ENCODE measurements at places on chromosomes 7 and 10.

DNA sequence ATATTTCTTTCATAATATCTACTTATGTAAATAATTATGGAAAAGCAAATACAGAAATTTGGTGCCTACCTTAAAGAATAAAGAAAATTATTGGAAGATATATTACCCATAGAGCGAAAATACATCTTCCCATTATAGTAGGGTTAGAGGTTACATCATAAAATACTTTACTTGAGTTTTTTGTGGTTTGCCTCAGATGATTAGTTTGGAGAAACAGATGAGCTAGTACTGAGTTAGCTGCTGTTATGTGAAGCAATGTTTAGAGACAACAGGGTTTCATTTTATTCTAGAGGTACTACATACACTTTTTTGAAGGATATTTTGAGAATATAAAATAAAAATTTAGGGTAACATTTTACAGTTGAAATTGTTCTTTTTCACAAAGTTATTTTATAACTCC is 2.9 kb upstream of the MLLT10 start:
- DNase-seq = no peak

- DNase-seq = peak; percentile 44
Measured at GRCh38 chr10:101441541-101442455, 87.8 kb downstream of the BTRC start.

GRCh38 chr10:115706488-115707076 is 566.4 kb downstream of the GFRA1 start:
- peak; percentile 39 for DNase-seq

DNA sequence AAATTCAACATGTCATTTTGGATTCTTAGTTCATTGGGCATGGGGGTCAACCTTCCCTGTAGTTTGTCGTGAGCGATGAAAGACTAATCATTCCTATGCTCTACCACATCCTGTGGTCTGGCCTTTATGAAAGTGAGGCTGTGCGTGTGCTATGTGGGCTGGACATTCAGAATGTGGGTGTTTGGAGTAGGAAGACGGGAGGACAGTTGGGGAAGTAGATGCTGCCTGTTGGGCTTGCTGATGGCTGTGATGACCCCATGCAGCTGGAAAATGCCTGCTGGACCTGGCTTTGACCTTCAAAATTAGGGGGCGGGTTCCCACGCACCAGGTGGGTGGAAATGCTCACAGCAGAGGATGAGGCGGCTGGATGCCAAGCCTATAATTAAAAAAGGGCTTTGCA is 90.9 kb upstream of the MKI67 start:
- no peak for DNase-seq

- no peak for DNase-seq
Measured at GRCh38 chr7:745431-746154, 18.5 kb upstream of the PRKAR1B start.

- DNase-seq = peak; percentile 62
Measured at GRCh38 chr10:101829561-101830315, 11.5 kb upstream of the OGA start.

DNA sequence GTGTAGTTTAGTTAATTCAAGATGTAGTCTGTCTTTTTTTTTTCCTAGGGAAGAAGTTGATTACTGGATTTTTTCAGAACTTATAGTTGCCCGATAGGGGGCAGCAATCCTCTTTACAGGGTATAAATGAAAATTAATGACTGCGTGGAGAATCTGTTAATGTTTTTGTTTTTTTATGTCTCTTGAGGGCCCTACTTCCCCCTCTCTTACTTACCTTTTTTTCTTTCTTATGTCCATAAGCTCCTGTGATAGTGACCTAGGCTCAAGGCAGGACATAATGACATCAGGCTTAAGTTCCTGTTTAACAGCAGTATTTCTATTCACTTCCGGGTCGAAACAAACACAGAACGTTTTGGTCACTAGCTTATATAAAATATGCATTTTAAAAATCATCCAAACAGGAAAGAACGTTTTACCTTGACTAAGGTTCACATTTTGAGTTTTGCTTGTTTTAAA is 18.8 kb downstream of the CDC123 start:
- peak; percentile 56 for DNase-seq

GRCh38 chr7:101939136-101939695 is 121.8 kb downstream of the CUX1 start:
- peak; percentile 83 for DNase-seq

GRCh38 chr7:107865956-107866775 is 24.8 kb upstream of the DLD start:
- no peak for DNase-seq
